Hindlimb muscle (tissue), 1 donor: ENCODE measurements at places on chromosomes 7 and 10.
A peak's percentile ranks its signal among the peaks of the same experiment; 100 is the strongest.

- DNase-seq: no peak
Measured at GRCh38 chr10:49310460-49310859, 11.5 kb downstream of the C10orf71 start.

DNA sequence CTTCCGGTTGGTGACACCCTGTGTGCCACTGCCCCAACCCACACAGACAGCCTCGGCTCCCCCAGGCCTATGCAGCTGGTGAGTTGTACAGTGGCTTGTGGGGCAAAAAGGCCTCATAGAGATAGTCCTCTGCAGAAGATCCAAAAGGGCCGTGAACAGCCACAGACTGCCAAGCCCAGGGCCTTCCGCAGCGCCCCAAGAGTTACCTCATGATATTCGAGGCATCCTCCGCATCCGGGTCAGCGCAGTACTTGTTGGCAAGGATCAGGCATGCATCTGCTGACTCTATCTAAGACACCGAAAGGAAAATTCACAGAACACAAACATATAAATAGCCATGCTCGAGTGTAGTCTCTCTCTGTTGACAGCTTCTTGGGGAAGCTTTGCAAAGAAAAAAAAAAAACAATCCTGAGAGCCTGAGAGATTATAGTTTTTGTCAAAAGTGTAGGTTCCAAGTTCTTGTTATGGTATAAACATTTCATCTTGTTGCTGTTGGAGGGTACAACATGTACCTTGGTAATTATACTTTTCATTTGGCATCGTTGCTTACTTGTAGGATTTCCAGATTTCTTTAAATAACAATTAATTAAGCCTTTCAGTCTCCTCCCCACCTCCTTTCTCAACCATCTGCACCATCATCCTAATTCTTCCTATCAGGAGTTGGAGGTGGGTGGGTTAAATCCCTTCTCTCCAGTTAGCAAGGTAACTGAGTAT lies 553.0 kb downstream of the KCNMA1 start:
- DNase-seq: no peak

DNA sequence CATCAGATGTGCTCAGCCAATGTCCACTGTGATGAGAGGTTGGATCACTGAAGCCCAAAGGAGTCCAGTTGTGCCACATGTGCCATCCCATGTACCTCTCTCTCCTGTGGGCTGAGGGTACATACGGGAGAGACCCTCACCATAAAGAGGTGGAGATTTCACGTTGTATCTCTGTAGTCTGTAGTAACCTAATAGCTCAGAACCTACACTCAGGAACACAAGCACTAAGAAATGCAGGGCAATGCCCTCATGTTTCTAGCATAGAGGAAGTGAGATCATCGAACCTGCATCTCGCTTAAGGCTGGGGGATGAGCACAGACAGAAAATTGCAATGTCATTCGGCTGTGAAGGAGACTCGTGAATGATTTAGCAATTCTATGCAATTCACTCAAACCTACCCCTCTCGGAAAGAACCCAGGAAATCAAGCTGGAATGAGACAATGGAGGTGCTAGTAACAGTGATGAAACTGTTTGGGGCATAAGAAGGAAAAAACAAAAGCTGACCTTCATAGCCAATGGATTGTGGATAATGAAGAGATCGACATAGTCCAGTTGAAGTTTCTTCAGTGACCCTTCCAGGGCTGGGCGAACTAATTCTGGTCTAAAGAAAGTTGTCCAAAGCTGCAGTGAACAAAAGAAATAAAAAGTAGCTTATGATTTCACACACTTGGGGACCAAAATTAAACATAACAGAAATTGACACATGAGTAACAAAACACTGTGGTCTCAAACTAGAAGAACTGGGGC lies 80.3 kb upstream of the UCN3 start:
- DNase-seq: no peak

GRCh38 chr10:84537447-84537931 lies 209.1 kb downstream of the CCSER2 start:
- DNase-seq: peak; percentile 49

DNA sequence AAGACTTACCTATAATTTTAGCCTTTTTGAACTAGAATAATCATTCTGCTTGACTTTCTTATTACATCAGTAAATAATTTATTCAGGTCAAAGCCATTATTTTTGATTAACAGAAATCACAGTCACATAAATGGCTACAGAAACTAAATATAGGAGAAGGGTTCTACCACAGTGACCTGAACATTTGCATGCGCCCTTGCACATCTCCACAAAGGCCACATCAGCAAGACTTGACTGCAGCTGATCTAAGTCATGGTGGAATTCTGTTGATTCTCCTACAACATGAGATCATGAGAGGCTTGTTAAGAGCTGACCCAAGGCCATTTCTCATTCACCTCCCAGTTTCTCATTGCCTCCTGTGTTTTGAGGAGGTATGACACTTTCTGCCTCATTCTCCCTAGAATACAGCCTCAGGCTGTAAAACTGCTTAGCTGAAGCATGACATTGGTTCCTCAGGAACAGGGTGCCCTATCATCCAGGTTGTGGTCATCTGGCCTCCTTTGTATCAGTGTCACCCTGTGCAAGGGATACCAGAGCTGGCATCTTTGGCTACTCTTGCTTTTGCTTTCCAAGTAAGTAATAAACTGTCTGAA lies 6.7 kb upstream of the IMMP2L start:
- DNase-seq: no peak

DNA sequence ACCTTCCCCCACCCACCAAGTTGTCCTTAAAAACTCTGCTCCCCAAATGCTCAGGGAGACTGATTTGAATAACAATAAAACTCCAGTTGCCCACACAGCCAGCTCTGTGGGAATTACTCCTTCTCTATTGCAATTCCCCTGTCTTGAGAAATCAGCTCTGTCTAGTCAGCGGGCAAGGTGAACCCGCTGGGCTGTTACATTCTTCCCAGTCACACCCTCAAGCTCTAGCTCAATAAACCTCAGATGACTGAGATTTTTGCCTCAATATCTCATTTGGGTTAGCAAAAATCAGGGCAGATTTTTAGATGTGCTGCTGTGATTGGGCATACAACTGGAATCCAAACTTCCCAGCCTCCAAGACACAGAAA lies 32.9 kb downstream of the SVOPL start:
- DNase-seq: no peak

GRCh38 chr7:44149571-44150465 lies 8.7 kb upstream of the MYL7 start:
- peak; percentile 67 for DNase-seq

DNA sequence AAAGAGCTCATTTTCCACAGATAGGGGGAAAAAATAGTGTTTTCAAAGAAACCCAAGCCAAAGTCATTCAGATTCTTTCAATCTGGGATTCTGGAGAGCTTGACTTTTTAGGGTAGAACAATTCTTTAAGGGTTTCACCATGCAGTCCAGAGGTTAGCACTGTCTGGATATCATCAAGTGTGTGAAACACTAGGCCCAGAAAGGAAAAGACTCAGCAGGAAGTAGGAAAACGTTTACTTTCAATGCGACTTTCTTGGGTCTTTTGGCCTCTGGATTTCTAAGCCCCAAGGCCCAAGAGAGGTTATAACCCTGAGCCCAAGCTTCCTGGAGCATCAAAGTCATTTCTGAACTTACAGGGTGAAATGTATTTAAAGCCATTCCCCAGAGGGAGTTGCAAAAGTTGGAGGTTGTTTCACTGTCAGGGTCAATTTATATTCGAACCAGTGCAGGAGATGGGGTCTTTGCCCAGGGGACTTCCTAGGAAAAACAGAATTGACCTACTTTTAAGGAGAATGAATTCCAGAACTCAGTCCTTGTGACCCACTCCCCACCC lies 158.0 kb downstream of the C7orf25 start:
- no peak for DNase-seq

- peak; percentile 60 for DNase-seq
Measured at GRCh38 chr7:74032191-74032490, 4.2 kb downstream of the ELN start.

GRCh38 chr7:44709011-44709915 lies 39.4 kb upstream of the ZMIZ2 start:
- DNase-seq: no peak

GRCh38 chr10:13095094-13095493 lies 4.9 kb upstream of the OPTN start:
- no peak for DNase-seq

DNA sequence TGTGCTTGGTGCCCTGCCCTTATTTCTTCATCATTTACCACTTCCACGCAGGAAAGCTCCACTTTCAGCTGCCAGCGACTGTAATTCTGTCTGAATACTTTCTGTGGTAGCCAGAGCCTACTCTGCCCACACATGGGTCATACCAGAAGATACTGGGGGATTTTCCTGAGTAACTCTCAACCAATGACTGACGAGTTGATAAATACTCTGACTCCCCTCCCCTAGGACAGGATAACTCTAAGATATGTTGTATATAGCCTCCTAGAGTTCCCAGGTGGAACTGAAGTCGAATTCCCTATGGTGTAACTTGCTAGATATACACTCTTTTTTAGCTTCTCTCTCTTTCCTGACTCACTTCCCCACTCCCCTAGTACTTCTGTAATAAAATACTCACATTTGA lies 29.8 kb downstream of the SEM1 start:
- DNase-seq: no peak

- DNase-seq: no peak
Measured at GRCh38 chr7:76332078-76332477, 26.7 kb downstream of the YWHAG start.

- DNase-seq: no peak
Measured at GRCh38 chr10:123203393-123204126, 49.4 kb downstream of the BUB3 start.

DNA sequence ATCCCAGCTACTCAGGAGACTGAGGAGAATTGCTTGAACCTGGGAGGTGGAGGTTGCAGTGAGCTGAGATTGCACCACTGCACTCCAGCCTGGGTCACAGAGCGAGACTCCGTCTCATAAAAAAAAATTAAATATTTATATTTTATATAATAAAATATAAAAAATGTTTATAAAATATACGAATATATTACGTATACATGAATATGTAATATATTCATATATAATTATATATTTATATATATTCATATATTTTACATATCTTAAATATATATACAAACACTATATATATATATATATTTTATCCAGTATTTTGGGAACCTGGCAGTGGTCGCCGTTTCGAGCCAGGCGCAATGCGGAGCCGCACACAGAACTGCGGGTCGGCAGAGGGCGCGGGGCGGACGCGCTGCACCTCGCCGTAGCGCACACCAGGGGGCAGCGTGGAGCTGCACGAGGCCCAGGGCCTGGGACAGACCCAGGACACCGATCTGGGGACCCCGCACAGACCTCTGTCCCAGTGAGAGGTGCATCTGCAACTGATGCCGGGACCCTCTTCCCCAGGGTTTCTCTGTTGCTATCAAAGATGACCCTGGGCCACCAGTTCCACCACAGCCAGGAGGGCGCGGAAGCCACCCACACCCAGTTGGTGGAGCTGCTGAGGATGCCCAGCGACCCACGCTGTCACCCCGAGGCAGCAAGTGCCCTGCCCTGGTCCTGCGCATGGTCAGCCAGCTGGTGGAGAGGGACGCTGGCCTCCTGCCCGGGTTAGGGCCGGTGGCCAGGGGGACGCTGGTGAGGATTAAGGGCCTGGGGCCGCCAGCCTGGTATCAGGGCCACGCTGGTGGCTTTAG lies 22.7 kb downstream of the AP5Z1 start:
- DNase-seq: peak; percentile 73

GRCh38 chr10:88194041-88194887 lies 330.8 kb downstream of the PTEN start:
- no peak for DNase-seq

DNA sequence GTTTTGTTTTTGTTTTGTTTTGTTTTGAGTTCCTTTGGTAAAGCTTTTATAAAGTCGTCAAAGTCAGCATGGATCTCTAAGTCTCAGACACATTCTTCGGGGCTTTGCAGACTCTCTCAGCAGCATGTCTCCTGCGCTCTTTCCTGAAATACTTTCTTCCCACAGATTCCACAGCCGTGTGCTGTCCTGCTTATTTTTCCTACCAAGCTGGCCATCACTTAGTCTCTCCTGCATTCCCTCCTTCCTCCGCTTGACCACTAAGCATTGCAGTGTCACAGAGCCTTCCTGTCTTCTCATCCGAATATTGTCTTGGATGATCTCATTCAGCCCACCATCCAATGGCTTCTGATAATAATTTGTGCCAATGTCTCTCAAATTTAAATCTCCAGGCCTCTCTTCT lies 434.3 kb upstream of the C7orf33 start:
- no peak for DNase-seq

DNA sequence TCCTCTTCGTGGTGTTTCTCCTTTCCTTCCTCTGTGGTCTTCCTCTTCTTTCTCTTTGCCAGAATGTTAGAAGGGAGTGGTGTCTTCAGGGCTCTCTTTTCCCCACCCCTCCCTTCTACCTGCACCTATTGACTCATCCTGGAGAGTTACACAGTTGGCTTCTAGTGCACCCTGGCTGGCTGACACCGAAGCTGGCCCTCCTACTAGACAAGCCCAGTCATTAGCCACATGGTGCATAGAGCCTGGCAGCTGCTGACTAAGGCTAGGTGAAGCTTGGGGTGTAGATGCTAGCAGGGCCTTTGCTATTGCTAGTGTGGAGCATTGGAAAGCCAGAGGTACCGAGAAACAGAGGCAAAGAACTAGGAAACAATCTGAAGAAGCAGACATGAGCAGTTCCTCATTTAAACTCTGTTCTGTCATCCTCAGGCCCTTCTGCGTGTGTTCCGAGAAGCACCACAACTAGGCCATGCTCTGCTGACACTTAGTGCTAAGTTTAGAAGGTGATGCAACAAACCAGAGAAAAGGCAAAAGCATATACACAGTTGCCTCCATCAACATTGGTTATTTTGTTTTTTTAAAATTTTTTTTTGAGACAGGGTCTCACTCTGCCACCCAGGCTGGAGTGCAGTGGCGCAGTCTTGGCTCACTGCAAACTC lies 213.9 kb downstream of the BAMBI start:
- DNase-seq: no peak

DNA sequence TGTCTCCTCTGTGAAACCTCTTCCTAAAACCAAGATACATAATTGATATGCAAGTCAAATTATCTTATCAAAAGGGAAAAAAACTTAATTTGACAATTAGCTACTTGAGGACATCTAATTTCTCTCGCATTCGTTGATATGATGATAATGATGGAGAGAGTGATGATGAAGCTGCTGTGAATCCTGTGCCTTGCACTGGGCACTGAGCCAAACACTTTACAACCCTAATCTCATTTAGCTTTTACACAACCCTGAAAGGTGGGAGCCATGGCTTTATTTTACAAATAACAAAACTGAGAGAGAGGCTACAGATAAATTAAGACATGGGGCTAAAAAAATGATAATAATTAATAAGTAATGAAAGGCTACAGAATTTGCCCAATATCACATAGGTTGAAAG lies 176.0 kb downstream of the NOC3L start:
- DNase-seq: no peak

DNA sequence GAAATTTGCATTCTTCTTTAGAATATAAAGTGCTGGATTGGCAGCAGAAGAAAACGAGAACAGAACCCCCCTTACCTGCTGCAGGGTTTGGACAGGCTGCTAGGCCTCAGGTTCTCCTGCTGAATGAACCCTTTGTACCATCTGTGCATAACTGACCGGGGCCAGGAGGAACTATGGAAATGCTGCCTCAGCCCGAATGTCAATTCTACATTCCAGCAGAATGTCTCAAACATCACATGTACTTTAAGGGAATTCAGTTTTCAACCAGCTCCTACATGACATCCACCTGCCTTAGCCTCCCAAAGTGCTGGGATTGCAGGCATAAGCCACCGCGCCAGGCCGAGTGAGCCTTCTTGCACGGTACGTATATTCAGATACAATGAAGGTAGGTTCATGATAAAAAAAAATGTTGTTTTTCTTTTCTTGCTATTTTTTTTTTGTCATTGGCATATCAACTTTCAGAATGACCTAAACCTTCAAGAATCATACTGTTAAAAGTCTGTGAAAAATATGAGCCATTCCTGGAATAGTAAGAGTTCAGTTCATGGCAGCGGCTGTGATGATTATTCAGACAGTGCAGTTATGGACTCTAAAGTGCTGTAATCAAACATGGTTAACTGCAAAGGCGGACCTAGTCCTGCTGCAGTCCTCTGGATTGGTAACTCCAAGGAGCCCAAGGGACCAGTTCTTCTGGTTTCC lies 84.4 kb upstream of the TNS3 start:
- DNase-seq: no peak
